ENCODE measurements at places on chromosomes 2 and 18.

DNA sequence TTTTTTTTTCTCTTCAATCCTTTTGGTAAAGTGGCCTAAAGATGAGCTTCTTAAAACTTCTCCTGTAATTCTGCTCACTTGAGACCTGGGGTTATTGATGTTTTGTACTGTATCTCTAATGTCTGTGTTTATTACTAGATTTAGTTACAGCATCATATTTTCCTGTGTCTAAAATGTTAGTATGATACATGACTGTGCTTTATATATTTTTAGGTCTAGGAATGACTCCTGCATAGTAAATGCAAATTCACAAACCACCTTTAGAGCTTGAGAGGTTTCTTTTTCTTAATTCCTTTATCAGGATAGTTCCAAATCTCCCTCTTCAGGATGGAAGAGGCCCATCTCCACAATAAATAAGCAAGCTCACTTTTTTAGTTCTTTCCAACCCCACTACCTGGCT is 197.6 kb downstream of the SETBP1 start:
- no peak for DNase-seq

- DNase-seq = no peak
Observed at GRCh38 chr18:61676773-61677434, 215.9 kb downstream of the RNF152 start.

DNA sequence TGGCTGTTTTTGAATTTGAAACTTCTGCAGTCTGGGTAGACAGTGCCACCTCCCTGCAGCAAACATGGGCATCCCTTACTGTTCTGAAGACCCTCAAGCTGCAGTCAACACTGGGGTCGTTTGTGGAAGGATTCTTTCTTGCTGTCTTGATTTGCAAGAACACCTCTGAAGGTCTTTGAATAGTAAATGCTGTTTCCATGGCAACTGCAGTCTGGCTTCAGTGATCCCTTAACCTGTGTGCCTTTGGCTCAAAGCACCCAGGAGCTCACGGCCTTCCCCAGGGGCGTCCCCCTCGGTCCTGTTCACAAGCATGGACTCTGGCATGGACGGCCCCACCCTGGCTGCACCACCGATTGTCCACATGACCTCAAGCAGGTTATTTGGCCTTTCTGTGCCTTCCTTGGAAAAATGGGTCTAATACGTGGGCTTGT is 38.3 kb downstream of the LRRFIP1 start:
- DNase-seq = no peak

DNA sequence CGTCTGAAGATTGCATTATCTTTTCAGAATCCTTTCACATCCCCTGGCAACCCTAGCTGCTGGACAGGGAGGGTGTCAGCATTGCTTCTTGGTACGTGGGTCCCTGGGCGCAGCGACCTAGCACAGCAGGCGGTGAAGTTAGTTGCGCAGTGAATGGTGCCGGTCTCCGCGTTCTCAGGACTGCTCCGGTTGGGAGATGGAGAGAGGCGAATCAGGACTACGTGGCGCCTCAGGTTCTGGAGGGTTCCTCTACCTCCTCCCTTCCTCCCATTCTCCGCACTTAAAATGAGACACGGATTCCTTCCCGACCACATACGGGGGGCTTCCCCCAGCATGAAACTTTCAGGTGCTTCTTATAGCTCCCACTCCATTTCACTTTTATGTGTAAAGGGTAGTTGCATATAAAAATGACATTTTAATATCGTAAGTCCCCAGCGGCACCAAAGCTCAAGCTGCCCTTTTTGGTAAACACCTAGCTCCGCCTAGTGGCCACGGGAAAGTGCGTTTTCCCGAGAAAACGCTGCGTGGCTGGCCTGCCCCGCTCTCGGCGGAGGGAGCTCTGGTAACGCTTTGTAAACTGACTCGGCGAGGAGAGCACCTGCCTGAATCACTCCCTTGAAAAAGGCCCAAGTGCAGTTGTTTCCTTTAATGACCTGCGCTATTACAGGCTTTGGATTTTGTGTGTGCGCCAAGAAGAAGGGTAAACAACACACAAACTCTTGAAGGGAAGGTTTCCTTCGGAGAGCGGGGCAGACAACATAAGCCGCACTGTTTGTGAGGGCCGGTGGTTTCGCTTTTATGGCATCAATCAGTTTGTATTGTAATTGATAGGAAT is 32.9 kb upstream of the INHBB start:
- peak; percentile 75 for DNase-seq

- DNase-seq = no peak
Observed at GRCh38 chr2:149645391-149645790, 57.8 kb upstream of the MMADHC start.

DNA sequence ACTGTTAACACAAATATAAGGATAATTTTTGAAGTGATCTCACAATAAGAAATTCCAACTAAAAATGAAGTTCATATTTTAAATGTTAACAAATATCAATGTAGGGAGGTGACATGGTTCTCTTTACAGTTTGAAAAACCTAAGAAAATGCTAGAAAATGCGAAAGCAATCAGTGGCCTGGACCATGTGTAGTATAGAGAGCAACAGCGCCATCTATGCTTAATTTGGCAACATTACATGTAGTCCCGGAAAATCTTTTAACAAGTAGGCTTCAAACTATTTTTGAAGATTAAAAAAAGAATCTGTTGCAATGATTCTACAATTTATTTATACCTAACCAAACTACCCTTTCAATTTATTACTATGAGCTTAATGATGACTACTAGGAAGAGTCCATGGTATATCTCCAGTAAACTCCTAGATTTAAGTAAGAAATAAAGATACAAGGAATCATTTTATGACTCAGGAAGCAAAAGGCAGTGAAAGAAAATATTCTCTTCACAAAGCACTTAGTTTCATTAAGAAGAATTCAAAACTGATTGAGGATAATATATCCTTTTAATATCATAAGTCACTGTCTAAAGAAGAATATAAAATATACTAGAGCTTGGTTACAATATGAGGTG is 33.3 kb downstream of the NDUFA10 start:
- peak; percentile 52 for DNase-seq

DNA sequence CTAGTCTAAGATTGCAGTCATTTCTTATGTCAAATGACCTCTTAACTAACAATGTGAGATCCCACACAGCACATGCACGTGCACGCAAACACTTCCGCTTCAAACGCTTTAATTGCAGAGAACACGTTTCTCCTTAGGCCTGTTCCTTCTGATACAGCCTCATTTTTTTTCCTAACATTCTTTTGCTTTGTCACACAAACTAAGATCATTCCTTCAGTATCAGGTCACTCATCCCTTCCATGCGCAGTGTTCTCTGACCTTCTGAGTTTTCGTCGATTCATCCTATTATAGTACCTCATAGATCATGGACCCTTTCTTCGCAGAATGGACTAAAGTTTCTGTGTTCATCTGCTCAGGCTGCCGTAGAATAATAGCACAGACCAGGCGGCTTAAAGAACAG is 327.1 kb upstream of the CDH19 start:
- DNase-seq = no peak

DNA sequence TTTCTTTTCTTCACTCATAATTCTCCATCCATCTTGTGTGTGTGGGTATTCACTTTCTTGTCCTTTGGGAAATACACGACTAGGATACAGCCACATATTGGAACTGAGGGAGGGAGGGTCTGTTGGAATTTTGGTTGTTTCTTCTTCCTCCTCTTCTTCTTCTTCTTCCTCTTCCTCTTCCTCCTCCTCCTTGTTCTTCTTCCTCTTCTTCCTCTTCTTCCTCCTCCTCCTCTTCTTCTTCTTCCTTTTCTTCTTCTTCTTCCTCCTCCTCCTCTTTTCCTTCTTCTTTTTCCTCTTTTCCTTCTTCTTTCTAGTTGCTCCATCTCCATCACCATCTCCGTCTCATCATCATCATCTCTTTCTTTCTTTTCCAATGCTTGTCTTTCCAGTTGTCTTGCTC is 1307.3 kb upstream of the ZEB2 start:
- DNase-seq = no peak

GRCh38 chr18:12432881-12433280 is 25.2 kb downstream of the PRELID3A start:
- DNase-seq = no peak

DNA sequence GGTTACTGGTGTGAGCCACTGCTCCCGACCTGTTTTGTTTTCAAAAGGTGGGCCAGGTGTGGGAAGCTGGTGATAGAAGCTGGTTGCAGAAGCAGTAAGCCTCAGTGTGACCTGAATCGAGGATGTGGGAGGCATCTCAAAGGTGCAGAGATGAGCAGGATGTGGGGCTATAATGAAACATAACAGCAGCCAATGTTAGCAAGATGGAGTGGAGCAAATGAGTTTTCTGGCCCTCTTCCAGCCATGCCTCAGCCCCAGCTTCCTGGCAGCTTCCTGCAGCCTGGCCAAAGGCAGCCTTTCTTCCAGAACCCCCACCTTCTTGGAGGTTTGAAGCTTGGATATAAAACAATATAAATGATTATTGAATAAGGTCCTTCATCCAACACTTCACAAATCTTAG is 184.8 kb downstream of the NCK2 start:
- peak; percentile 44 for DNase-seq

DNA sequence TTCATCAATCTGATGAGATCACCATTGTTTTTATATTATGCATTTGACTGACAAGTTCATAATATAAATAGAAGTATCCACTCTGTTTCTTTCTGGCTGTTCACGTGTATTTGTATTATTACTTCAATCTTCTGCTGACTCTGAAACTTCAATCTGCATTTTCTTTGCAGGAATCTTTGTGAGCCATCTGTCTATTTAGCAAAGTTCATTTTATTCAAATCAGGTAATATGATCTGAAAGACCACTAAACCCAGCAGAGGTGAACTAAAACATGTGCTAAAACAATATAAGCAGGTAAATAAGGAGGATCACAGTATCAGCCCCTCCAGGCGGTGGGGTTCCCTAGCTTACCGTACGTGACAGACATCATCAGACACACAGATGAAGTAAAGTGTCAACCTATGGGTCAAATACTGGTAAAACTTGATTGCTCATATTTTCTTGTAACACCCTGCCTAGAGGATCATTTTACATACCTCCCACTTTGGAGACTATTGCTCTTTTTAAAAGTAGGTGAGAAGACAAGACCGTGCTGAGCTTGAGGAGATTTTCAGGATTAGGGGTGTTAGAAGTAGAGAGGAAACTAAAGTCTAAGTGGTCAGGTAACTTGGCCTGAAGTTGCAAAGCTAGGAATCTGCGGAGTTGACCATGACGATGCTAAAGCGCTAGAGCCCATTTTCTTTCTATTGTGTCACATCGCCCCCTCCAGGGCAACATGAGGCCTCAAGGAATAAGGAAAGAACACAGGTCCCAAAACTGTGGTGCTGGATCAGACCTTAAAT is 9.0 kb downstream of the DTNB start:
- DNase-seq = peak; percentile 23

- DNase-seq = no peak
Observed at GRCh38 chr2:88838165-88838635, 146.7 kb downstream of the RPIA start.

- DNase-seq = peak; percentile 30
Observed at GRCh38 chr18:59517446-59518165, 158.5 kb upstream of the LMAN1 start.

DNA sequence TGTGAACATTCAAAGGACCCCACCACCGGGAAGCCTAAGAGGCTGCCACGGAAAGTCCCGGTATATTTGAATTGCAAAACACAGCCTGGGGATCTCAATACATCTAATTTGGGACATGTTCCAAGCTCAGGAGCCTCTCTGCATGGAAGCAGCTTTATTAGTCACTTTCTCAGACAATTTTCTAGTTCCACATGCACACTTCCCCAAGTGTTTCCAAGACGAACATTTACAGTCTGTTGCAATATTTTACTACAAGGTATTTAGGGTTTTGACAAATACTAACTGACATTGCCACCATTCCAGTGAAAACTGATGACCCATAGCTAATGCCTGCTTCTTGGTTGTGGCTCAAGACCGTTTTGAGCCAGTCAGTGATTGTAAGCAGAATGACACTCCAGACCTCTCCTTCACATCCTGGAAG is 145.3 kb downstream of the NCKAP5 start:
- DNase-seq = no peak

- DNase-seq = no peak
Observed at GRCh38 chr2:233096006-233096405, 35.9 kb downstream of the INPP5D start.

- no peak for DNase-seq
Observed at GRCh38 chr2:145265244-145265643, 745.3 kb upstream of the ZEB2 start.

DNA sequence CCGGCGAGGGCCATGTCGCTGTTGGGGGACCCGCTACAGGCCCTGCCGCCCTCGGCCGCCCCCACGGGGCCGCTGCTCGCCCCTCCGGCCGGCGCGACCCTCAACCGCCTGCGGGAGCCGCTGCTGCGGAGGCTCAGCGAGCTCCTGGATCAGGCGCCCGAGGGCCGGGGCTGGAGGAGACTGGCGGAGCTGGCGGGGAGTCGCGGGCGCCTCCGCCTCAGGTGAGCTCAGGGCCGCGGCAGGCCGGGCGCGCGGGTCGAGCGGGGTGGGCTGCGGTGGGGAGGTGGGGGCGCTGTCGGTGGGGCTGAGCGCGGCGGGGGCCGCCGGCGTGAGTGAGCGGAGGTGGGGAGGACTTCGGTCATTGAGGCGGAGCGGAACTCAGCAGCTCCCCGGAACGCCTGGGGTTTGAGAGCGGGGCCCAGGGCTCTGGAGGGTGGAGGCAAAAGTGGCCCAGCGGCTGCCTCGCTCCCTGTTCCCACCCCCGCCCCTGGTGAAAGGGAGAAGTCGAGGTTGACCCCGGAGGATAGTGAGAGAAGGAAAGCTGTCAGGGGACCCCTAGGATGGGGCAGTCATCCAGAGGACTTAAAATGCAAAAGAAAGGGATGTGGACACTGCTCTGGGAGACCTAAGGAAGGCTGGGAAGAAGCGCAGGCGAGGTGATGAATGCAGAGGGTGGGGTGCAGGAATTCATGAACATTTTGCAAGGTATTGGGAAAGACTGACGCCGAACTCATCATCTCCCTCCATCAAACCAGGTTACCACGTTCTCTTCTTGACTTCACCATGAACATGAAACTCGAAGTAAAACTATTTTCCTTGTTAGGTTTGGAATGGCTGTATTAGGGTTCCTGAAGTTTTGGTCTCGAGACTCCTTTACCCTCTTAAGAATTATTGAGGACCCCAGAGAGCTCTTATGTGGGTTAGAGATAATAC is 633 bp downstream of the MALT1 start:
- DNase-seq = peak; percentile 57

- no peak for DNase-seq
Observed at GRCh38 chr2:71006323-71006722, 11.7 kb upstream of the TEX261 start.

- no peak for DNase-seq
Observed at GRCh38 chr2:23342075-23342474, 42.9 kb upstream of the KLHL29 start.

DNA sequence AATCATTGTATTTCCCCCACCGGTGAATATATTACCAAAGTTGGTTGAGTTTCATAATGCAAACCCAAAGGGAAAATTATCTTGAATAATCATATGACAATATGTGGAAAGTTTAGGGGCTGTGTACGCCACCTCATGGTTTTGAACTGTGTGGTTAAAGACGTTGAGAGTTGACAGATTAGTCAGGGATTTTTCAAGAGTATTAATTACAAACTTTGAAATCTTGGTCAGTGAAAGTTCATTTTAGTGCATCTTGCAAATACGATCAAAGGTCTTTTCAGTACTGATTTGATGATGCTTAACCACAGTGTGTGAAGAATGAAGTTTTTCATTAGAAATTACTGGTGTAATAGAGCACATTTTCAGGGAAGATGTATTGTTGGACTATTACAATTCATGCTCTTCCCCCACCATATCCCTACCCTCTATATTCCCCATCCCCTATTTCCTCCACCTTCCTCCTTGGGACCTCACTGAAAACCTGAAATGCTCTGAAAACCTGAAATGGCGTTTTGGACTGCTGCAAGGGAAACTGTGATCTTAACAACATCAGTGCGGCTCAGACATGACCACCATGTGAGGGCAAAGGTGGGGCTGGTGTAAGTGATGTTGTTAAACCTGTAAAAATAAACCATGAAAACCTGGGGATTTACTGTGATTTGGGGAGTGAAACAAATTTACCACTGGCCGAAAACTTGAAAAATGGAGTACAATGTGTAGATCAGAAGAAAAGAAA is 4.5 kb upstream of the BCL2L11 start:
- DNase-seq = no peak
